Mucosa of gallbladder (tissue), 1 donor: ENCODE measurements at places on chromosomes 3 and 15.

GRCh38 chr3:187746442-187747281 lies 1.4 kb upstream of the BCL6 start:
- no peak for DNase-seq

- DNase-seq: no peak
Measured at GRCh38 chr3:174153871-174154270, 705.3 kb upstream of the NAALADL2 start.

- DNase-seq: no peak
Measured at GRCh38 chr3:36859494-36859893, 85.4 kb downstream of the TRANK1 start.

DNA sequence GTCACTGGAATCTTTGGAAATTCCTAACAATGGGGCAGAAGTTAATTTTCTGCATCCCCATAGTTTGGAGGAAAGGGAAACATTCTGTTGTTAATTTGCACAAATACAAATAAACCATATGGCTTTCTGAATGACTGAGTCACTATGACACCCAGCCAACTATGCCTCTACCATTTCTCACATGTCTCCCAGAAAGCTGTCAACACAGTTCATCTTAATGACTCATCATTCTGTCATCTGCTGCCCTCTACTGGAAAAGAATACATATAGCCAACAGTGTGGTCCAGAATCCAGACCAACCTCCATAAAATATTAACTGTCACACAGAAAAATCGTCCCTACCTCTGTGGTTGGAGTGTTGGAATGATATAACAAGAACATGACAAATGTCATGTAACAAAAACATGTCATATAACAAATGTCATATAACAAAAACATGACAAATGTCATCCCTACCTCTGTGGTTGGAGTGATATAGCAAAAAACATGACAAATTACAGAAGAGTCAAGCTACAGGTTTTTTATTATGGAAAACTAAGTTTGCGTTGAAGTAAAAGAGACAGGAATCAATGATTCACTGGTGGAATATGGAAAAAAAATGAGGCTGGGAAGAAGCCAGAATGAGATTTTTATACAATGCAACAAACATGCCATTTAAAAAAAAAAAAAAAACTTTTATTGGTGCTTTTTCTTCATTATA lies 47.7 kb upstream of the GYG1 start:
- peak; percentile 16 for DNase-seq

DNA sequence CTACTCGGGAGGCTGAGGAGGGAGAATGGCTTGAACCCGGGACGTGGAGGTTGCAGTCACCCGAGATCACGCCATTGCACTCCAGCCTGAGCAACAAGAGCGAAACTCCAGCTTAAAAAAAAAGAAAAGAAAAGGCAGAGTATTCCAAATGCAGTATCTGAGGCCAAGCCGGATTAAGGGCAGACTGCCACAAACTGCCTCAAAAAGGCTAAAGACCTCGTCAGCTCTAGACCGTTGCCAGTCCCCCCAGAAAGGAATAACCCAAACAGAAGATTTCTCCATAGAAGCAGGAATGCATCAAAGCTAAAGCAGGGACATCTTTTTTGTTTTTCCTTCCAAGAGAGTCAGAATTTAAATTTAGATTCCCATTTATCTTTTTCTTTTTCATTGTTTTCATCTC lies 72.9 kb downstream of the TM4SF4 start:
- peak; percentile 82 for DNase-seq

DNA sequence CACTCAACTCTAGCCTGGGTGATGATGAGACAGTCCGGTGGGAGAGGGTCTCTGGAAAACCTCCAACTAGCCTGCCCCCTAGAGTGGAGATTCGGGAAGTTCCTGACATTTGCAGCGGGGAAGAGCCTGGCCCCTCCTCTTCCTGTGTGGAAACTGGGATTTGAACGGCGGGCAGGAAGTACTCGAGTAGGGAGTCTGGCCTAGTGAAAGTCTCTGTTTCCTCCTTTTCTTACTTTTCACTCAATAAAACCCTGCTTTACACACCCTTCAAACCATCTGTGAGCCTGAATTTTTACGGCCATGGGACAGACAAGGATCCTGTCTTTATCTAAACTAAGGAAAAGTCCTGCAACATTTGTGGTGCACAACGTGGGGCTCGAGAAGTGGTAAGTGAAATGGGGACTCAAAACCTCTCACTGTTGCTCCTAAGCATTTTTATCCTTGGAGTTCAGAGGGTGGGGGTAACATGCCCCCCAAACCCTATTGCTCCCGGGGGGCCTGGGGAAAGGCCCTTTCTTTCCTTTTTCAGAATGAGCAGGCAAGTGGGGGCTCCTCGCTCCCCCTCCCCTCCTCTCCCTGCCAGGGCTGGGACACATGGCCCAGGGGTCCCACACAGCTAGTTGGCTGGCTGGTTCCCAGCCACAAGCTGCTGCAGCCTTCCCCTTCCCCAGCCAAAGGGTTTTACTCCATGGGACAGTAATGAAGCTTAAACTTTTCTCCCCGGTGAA lies 224.7 kb upstream of the GBE1 start:
- DNase-seq: no peak

GRCh38 chr3:82261013-82261412 lies 499.6 kb upstream of the GBE1 start:
- DNase-seq: no peak

GRCh38 chr3:59885899-59886400 lies 836.1 kb upstream of the CFAP20DC start:
- no peak for DNase-seq

DNA sequence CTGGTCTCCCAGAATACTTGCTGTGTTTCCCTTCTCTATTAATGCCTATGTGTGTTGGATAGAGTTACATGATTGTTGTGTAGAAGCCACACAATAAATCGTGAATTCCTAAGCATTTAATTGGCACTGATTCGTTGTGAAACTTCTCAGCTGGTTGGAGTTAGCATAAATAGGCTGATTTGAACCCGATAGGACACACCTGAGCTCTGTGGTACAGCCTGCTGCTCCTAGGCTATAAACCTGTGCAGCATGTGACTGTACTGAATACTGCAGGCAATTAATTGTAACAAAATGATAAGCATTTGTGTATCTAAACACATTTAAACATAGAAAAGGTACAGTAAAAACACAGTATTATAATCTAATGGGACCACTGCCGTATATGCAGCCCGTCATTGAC lies 4.9 kb downstream of the ACAD11 start:
- DNase-seq: no peak

- no peak for DNase-seq
Measured at GRCh38 chr3:129616291-129616690, 9.8 kb upstream of the PLXND1 start.

DNA sequence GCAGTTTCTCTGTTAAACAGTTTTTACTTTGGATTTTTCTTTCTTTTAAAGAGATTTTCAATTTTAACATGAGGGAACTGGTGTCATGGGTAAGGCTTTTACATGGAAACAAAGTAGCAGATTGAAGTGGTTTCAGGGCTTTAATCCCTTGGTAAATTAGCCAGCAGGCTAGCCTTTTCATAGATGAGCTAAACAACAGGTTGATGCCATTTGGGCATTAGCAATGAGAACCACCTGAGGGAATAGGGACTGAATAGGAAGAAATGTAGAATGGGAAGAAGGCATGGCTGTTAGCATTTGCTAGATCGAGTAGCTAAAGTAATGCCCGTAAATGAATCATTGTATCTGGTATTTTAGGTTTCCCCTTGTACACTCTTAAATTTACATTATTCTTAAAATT lies 165.5 kb upstream of the MLF1 start:
- DNase-seq: no peak

GRCh38 chr3:132573797-132574211 lies 23.3 kb upstream of the ACKR4 start:
- DNase-seq: no peak

DNA sequence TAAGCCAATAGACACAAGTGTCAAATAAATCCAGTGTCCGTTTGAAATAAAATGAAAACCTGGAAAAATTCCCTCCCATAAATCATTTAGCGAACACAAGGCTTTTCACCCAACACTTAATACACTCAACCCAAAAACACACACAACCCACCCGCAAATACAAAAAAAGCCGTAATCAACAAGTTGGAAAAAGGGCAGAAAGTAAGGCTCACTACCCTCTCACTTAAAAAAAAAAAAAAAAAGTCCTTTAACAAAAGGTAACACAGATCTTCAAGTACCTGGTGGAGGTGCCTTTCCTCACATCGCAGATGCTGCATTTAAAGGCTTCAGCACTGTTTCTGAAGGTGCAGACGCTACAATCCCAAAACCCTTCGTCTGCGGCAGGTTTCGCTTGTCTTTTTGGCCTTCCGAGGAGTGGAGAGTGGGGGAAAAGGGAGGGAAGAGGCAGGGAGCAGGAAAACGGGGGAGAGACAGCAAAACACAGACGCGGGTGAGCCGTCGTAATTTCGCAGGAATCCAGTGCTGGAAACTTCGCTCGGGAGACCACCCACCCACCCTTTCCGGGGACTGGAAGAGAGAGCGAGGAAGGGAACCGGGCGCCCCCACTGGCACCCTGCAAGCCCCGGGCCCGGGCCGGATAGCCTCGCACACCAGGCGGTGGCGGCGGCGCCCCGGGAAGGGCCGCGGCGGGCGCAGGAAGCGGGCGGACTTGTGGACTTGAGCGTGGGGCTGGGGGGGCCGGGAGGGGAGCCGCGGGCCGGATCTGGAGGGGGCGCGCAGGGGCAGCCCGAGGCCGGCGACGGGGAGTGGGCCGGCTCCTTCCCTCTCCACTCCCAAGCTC lies 401.8 kb downstream of the SHQ1 start:
- no peak for DNase-seq

GRCh38 chr15:37891766-37892368 lies 42.6 kb upstream of the TMCO5A start:
- DNase-seq: no peak

DNA sequence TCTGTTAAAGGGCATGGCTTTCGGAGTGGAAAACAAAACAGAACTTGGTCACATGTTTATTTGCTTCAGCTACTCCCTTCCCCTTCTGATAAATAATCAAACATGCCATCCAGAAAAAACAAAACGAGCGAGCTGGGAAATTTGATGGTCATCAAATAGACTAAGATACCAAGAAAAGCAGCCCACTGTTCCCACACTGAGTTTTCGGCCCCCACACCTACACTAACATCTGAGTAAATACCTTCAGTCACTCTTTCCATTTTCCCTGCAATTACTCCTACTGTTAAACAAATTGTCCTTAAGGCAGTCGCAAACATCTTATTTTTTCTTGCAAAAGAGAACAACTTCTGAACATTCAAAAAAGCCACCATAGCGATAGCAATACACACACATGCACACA lies 454.6 kb downstream of the FOXP1 start:
- no peak for DNase-seq

GRCh38 chr3:197029511-197030167 lies at the start of gene MELTF:
TSS of gene MELTF (minus strand) at chr3:197029817. CDS start at chr3:197029702, 115 bp downstream.
- no peak for DNase-seq

GRCh38 chr3:8879347-8879944 lies 83.8 kb downstream of the RAD18 start:
- DNase-seq: no peak

DNA sequence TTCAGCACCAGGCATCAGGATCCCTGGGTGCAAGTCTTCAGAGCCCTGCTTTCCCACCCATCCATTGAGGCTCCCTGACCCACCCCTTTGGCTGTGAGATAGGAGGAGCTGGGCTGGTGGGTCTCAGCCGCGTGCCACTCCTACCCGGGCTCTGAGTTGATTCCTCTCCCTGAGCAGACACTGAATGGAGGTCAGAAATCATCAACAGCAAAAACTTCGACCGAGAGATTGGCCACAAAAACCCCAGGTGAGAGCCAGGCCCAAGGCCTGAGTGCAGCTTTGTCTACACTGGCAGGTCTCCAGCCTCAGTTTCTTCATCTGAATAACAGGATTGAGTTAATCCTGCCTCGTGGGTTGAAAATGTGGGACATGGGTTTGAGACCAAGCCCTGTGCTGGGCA lies 7.8 kb downstream of the TMEM43 start:
- no peak for DNase-seq

- no peak for DNase-seq
Measured at GRCh38 chr3:145959457-145960088, 201.4 kb downstream of the PLOD2 start.

GRCh38 chr3:171561596-171562323 lies 101.6 kb upstream of the TNIK start:
- no peak for DNase-seq

DNA sequence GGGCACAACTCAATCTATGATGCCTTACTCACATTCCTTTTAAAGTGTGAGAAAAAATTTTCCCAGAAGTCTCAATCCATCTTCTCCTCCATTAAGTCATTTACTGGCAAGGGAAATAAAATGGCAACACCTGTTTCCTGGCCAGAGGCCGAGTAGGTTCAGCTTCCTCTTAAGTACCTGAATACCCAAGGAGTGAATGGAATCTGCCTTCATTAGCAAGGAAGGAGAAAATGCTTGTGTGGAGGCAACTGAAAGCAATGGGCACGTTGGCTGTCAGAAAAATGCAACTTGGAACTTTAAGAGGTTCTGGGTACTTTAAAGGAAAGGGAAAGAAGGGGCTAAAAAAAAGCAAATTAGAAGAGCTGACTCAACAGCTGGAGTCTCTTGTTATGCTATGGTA lies 423.6 kb upstream of the ARL6 start:
- DNase-seq: no peak

DNA sequence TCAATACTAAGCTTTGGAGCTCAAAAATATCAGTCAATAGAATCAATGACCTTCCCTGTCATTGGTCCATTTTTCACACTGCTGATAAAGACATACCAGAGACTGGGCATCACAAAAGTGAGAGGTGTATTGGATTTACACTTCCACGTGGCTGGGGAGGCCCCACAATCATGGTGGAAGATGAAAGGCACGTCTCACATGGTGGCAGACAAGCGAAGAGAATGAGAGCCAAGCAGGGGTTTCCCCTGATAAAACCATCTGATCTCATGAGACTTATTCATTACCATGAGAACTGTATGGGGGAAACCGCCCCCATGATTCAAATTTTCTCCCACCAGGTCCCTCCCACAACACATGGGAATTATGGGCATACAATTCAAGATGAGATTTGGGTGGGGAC lies 81.9 kb downstream of the ANXA2 start:
- DNase-seq: no peak

- no peak for DNase-seq
Measured at GRCh38 chr3:9727041-9727595, 4.4 kb upstream of the BRPF1 start.

- DNase-seq: no peak
Measured at GRCh38 chr3:53016236-53016635, 29.6 kb downstream of the SFMBT1 start.

GRCh38 chr3:114496021-114496434 lies 202.2 kb downstream of the TIGIT start:
- no peak for DNase-seq

GRCh38 chr3:34185301-34185700 lies 386.9 kb downstream of the PDCD6IP start:
- DNase-seq: no peak

DNA sequence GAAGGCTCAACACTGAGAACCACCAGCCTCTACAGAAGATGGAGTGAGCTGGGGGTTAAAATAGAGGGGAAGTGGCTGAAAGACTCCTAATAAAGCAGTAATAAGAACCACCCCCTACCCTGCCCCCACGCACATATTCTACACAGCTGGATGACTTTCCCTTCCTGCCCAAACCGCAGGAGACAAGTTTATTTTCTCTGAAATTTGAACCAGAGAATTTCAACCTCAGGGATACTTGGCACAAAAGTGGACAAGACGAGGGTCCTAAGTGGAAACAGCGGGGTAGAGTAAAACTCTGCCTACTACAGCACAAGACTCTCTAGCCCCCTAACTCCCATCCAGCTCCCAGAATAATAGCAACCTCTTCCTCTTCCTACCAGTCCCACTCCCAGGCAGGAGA lies 28.4 kb downstream of the USF3 start:
- no peak for DNase-seq

GRCh38 chr15:98416222-98416855 lies 232.0 kb upstream of the IGF1R start:
- DNase-seq: no peak

- no peak for DNase-seq
Measured at GRCh38 chr3:158404131-158404718, 166.8 kb upstream of the MLF1 start.

GRCh38 chr3:50876947-50877346 lies 202.2 kb downstream of the DOCK3 start:
- DNase-seq: no peak
